ENCODE measurements at places on chromosomes 2 and 18. TPM values are rescaled to one million over a fixed set of nuclear protein-coding genes. Genes with fewer than 3 reads are reported as not detected.

GRCh38 chr2:138276339-138276738 lies 225.2 kb upstream of the SPOPL start:
- DNase-seq, result peak; percentile 21

The PDE11A gene
- 0.49 TPM for total RNA-seq

The LINC00305 gene
- total RNA-seq, result not detected

DNA sequence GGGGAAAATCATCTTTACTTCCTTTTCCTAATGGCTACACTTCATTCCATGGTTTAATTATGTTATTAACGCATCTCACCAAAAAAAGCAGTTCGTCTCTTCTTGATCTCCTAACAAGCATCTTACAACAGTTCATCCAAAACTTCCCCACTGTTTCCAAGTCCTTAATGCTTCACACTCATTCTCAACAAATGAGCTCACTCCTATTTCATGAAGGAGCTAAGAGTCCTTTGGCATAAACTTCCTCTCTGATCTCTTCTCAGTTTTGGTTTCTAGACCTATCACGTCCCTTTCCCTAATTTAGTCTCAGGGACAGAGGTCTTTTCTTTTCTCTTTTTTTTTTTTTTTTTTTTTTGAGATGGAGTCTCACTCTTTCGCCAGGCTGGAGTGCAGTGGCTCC lies 205.9 kb upstream of the SLC39A10 start:
- DNase-seq, result no peak

The APLF gene
- total RNA-seq, result 1.4 TPM

- no peak for DNase-seq
These were observed 848 bp downstream of the TMSB10 start for GRCh38 chr2:84906108-84906899.

DNA sequence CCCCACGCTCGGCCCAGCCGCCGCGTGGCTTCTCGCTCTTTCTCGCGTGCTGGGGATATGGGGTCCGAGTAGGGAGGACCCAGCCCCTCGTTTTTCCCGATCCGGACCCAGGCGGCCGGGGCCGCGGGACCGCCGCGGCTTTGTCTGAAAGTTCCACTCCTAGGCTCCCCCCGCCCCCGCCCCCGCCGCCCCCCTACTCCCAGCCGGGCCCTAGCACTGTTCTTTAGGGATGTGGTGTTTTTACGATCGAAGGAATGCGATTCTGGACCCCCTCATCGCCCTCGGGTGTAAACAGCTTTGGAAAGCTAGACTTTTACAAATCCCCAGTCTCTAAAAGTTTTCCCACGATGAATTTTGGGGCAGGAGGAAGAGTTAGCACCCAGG lies 819 bp downstream of the TGIF1 start:
- DNase-seq, result no peak

DNA sequence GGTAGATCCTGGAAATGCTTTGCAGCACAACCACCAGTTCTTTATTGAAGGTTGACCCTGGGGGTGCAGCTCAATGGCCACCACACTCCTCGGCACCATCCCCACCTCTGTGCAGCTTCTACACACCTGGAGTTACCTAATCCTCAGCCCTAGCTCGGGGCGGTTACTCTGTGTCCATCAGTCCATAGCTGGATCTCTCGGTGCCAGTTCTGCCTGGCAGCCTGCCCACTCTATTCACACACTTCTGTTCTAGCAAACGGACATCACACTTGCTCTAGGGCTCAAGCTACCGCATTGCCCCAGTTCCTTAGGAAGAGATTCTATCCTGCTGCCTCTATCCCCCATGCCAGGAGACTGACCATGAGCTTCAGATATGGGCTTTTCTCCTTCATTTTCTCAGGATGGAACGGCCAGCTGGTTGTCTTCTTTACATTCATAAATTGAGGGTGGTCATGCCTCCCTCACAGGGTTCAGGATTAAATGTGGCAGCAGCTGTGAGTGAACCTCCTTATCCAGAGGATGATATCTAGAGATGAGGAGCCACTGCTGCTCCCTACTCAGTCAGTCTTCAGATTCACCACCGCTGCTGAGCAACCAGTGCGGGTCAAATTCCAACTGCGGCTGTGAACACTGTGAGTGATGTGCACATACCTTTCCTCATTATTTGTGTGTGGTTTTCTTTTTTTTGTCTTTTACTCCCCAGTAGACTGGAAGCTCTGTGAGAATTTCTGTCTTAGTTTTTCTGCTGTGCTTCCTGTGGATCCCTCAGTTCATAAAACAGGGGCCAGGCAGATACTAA lies 66.9 kb upstream of the TRIB2 start:
- DNase-seq, result no peak

- peak; percentile 99 for DNase-seq
These were observed 30.9 kb downstream of the MBP start for GRCh38 chr18:77101410-77102258.

The OR6B2 gene
- not detected for total RNA-seq

The CXCR1 gene
- not detected for total RNA-seq

- peak; percentile 37 for DNase-seq
These were observed 25.7 kb upstream of the RIT2 start for GRCh38 chr18:43141208-43141607.

DNA sequence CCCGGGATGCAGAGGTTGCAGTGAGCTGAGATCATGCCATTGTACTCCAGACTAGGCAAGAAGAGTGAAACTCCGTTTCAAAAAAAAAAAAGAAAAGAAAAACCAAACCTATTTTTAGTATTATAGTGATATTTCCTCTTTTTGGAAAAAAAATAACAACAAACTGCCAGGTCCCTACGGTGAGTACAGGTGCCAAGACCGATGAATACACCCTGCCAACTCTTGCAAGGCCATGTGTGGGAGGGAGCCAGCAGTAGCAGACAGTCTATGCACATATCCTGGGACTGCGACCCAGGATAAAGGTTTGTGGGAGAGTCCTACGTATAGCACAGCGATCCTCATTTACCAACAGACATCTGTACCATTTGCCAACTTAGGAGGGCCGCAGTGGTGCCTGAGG lies 69.6 kb upstream of the DNMT3A start:
- DNase-seq, result no peak

DNA sequence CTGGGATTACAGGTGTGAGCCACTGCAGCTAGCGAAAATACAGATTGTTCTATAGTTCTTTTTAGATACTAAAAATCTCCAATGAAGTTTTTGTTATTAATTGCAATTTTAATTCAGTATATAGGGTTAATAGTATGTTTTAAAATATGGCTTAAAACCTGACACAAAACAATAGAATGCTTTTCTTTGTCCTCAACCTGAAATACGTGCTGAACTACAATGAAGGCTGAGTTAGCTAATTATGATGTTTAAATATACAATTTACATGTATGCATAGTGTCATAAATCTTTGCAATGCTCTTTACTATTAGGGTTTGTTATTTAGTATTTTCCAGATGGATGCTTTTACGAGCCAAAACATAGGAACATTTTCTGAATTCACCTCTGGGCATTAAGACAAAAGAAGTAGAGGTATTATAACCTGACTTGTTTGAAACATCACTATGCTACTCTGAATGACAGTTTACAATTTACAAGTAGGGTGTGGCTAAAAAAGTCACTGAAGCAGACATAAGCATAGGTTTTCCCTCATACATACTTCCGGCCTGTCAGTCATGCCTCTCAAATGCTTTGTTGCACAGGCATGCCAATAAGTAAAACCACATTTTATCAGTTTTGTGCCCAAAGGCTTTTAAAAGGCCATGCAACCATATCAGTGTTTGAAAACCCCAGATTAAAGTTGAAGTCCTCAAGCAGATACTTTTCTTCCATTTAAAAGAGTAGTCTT lies 168.3 kb downstream of the OTX1 start:
- DNase-seq, result peak; percentile 59

DNA sequence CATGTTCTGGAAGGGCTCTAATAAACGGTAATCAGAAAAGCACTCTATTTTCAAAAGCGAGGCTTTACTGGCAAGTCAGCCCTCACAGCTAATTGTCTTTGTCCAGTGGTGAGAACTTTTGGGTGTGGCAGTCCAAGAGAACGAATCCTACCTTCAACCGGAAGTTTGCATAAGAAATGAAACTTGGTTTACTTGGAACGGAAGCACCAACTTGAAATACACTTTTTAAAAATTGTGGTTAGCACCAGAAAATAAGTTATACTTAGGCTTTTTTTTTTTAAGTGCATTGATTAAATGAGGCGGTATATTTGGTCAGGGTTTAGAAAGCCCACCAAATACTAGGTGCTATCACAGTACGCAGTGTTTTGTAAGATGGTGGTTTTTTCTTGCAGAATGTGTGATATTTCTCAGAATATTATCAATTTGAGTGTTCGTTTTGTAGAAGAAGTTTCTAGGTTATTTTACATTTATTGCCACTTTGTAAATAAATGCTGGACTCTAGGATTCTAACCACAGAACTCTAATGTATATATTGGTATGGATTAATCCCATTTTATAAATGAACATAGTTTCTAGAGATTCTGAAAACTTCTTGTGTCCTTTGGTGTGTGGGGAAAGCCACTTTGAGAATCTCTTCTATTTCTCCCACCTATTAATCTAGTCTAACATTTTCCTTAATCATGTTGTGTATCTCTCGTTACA lies 1.2 kb downstream of the MYL12A start:
- DNase-seq, result peak; percentile 68

The TRABD2A gene
- total RNA-seq, result 3.7 TPM

The EFEMP1 gene
- total RNA-seq, result 128 TPM

The AQP4 gene
- total RNA-seq, result not detected

- no peak for DNase-seq
These were observed 10.3 kb downstream of the HOXD3 start for GRCh38 chr2:176167398-176167797.

The CXCR4 gene
- total RNA-seq, result 0.12 TPM

DNA sequence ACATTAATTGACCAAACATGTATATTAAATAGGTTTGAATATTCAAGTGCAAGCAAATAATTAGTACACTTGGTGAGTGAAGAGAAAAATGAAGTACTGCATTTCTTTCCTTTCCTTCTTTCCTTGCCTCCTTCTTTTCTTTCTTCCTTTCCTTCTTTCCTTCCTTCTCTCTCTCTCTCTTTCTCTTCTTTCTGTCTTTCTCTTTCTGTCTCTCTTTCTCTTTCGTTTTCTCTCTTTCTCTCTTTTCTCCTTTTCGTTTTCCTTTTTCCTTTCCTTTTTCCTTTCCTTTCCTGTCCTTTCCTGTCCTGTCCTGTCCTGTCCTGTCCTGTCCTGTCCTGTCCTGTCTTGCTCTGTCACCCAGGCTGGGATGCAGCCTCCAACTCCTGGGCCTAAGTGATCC lies 119.6 kb downstream of the SH3RF3 start:
- no peak for DNase-seq

The METAP1D gene
- 7.8 TPM for total RNA-seq

DNA sequence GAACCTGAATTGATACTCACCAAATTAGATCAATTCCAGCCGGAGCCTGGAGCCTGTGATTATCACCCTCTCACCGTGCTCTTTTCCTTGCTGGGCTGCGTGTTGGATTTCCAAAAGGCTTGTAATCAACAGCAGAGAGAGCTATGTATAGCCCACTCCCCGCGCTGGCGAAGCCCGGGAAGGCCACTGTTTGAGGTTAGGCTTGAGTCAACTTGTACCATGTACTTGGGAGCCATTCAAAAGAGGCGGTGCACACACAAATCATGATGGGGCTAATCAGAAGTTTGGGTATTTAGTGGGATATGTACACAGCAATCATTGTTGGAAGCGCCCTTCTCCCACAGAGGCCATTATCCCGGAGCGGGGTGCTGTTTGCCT lies 151.6 kb downstream of the GLI2 start:
- no peak for DNase-seq

The SKA1 gene
- 37.5 TPM for total RNA-seq

- DNase-seq, result no peak
These were observed 7.9 kb upstream of the INPP4A start for GRCh38 chr2:98436734-98437133.

- no peak for DNase-seq
These were observed 77.8 kb upstream of the CCDC195 start for GRCh38 chr2:224793946-224794345.

The ERFE gene
- 5.2 TPM for total RNA-seq

DNA sequence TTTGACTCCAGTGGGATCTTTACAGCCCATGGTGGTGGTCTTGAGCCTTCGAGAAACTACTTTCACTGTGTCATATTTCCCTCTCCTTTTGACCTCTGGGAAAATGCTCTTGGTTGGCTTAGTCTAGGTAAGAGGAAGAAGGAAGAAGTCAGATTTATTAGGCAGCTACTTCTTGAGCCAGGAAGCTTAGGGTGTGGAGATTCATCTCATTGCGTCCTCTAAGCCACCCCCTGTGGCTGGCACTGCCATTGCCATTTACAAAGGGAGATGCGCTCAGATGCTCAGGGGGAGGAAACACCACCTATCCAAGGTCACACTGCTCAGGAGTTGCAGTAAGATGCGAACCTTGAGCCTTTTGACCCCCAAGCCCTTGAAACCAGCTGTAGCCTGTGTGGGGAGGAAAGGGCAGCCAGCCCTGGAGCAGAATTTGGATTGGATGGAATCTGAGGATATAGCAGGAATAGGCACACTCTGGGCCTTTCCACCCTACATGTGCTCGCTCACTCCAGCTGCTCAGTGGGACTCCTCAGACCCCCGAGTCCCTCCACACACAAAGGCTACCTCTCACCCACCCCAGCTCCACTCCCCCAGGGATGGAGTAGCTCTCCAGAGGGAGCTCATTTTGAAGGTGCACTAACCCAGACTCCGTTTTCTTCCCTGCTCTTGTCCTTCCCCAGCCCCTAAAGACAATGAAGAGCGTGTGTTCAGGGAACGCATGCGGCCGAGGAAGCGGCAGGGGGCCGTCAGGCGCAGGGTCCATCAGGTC lies 321.3 kb upstream of the EPAS1 start:
- DNase-seq, result no peak

DNA sequence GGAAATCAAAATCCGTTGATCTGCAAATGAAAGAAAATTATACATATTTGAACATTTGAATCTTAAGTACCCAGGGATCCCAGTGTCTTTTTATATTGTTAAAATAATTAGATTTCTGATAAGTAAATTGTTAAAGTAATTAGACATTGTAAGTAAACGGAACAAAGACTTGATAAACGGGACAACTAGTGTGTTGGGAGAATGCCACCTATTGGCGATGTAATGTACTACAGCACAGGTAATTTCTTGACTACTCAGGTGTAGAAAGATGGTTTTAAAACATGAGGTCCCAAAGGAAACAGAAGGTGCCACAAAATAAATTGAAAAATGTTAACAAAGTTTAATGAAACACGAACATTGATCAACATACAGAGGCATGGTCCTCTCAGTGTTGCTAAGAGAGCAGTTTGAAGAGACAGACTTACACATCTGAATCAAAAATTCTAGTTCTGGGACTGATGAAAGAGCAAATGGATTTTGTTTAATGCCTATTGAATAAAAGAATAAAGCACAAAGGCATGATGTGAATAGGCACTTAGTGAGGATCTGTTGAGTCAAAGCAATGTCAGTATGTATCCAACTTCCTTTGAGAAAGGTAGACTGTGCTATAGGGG lies 103.4 kb upstream of the RASGRP3 start:
- peak; percentile 49 for DNase-seq

DNA sequence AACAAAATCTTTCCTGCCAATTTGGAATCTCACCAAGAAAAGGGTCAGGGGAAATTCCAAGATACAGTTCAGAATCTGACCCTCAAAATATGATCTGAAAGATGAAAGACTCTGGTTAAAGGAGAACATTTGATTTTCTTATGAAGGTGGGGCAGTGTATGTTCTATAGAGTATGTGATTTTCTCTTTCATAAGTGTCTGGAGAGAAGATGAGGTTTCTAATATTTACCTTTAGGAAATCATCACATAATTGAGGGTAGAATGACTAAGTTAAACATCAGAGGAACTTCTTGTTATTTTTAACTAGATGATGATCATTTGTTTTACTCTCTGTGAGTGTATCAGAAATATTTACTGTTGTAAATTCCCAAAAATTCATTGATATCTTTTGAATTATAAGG lies 27.8 kb upstream of the MBOAT2 start:
- DNase-seq, result peak; percentile 7

- no peak for DNase-seq
These were observed 754.1 kb upstream of the SLC8A1 start for GRCh38 chr2:41206004-41206403.
